ENCODE measurements at places on chromosomes 4 and X.

DNA sequence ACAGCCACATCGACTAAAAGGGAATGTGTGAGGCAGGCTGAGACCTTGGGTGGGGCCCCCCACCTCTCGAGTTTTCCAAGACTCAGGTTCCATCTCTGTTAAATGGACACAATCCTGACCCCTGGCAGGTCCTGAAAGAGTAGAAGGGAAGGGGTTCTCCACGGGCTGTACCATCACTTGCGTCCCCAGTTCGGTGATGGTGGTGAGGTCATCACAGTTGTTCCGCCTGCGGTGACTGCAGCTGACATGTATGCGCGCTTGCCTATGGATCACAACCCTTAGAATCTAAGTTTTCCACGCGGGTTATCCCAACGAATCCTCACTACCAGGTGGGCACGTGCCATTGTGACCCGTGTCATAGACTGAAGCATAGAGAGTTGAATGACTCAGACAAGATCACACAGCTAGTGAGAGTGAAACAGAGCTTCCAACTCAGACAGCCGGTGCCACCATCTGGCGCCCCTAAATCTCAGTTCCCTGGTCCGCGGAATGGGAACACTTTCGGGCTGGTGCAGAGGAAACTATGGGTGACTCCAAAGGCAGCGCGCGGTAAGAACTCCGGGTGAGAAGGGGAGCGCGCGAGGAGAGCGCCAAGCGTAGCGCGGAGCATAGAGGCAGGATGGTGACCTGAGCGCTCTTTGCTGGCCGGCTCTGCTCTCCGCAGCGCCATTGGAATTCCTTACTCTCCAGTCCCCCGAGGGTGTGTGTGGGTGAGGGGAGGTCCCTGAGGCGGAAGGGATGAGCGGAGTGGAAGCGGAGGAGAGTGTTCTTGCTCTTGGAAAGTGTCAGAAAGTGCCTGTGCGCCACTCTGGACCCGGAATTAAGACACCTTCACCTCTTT is 10.5 kb downstream of the MSX1 start:
- no peak for DNase-seq

DNA sequence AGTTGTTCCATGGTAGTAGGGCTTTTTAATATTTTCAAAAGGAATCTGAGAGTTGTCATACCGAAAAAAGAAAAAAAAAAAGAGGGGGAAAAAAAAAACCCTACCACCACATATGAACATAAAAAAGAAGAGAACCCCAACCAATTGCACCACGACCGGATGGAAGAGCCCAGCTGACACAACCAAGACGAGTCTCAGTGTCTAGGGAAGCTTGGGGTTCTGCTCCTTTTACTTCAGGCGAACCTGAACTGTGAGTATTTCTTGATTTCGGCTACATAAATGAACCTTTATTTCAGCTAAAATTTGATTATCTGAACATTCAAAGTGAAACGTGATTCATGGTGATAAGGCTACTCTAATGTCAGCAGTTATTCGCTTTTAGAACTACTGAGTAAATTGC is at the start of gene GPR34:
GPR34 (plus strand) TSS at position 139 of the 400 bp plus-strand sequence. CDS start 6,661 bp downstream, outside the sequence.
- DNase-seq = peak; percentile 4

- no peak for DNase-seq
Measured at GRCh38 chrX:85024044-85024443, 20.4 kb downstream of the APOOL start.

GRCh38 chrX:68112321-68112720 is 321.0 kb downstream of the OPHN1 start:
- DNase-seq = no peak

GRCh38 chrX:71162981-71163380 is 18.3 kb downstream of the NLGN3 start:
- DNase-seq = no peak

- DNase-seq = no peak
Measured at GRCh38 chr4:103098341-103098740, 1.3 kb downstream of the BDH2 start.

GRCh38 chrX:133741303-133741702 is 244.1 kb downstream of the GPC3 start:
- DNase-seq = no peak

DNA sequence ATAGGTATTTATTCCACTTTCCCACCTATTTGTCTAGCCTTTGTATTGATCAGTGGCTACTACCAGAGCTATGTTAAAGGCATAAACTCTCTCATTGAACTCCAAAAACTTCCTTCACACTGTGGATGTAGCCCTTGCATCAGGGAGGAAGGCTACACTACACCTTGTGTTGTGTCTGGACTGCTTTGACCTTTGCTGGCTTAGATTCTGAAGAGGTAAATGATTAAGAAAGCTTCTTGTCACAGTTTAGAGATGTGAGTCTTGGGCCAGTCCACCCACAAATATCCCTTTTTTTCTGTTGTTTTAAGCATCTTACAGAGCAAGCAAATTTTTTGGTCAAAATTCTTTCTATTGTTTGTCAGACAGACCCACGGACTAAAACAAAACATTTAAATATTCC is 1.9 kb downstream of the ENPEP start:
- DNase-seq = no peak

- no peak for DNase-seq
Measured at GRCh38 chrX:101483705-101484104, 1.6 kb upstream of the ARMCX4 start.

DNA sequence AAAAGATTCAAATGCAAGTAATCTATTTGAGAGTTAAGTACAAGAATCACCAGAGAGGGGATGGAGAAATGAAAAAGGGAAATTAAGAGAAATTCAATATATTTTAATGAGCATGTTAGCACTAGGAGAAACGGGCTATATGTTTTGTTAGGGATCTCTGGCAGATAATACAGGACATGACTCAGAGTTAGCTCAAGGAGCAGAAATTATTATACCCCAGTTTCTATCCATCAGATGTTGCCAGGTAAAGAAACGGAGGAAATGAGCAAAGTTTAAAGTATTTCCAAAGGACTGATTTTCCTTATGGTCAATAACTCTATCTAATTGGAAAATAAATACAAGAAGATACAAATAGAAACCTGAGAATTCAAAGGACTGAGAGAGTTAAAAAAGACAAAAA is 867.6 kb downstream of the TRAM1L1 start:
- DNase-seq = no peak

DNA sequence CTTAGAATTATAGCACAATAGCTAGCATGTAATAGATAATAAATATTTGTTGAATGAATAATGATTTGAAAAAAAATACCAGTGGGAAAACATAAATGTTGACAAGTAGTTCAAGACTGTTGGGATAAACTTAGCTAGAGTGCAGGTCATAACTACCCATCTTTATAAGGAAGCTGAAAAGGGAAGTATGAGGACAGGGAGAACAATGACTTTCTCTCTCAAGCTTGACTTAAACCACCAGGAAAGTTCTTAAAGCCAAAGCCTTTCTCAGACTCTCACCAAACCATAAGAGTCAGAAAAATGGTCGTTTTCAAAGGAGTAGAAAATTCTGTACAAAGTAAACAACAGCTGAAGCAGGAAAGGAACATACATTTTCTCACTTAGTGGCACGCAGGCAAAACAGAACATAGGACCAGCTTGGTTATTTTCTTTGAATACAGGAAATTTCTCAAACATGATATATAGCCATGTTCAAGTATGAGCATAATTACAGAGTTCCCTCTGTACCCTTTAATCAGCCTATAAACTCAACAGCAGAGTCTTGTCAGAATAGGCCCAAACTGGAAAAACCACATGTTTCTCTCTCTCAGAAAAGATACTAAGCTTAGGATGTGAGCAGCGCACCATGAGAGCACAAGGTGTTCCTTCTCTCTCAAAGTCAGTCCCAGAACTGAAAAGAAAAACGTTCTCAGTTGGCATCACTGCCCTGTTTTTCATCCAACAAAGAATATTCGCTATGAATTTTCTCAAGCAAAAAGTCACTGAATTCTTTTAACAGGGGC is 28.7 kb downstream of the MAPK10 start:
- DNase-seq = no peak

- no peak for DNase-seq
Measured at GRCh38 chr4:27009539-27009938, 148.9 kb downstream of the STIM2 start.

DNA sequence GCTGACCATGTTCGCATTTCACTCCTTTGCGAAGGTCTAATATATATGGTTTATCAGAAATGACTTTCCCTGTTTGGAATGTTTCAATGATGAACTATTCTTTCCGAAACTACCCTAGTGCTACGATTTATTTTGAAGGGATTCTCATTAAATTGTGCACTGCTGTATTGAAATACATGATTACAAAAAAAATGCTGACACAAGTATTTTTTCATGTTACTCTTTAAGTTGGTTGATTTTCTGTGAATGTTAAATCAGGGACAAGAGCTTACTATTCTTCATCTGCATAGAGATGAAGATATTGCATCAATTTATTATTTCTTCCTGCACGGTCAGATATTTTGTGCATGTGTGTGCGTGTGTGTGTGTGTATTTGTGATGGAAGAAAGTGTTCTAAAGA is 731.5 kb upstream of the AGA start:
- no peak for DNase-seq

DNA sequence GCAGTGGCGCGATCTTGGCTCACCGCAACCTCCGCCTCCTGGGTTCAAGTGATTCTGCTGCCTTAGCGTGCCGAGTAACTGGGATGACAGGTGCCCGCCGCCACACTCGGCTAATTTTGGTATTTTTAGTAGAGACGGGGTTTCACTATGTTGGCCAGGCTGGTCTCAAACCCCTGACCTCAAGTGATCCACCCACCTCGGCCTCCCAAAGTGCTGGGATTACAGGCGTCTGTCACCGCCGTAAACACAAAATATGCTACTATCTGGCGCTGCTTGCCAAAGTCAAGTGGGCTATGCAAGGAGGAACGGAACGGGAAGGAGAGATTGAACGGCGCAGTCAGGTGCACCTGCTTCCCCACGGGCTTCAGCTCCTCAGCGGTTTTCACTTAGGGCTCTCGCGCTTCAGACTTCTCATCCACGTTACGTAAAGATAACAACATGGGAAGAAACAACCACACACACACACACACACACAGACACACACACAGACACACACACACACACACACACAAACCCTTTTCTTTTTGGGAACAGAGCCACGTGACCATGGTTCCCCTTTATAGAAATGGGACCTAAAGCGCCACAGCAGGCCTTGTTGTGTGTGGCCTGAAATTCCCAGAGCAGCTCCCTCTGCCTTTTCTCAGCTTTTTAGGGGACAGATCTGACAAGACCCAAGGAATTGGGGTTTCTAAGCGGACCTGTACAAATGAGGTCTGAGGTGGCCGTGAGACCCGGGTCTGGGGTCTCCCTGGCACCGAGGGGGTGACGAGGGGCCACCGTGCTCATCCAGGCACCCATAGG is 1.5 kb downstream of the P2RY8 start:
- peak; percentile 49 for DNase-seq

- no peak for DNase-seq
Measured at GRCh38 chrX:106670631-106671030, 55.9 kb upstream of the RNF128 start.

GRCh38 chr4:149409146-149409545 is 406.5 kb downstream of the IQCM start:
- no peak for DNase-seq

- DNase-seq = no peak
Measured at GRCh38 chr4:124990398-124990797, 277.9 kb upstream of the ANKRD50 start.

GRCh38 chr4:106494066-106494465 is 125.5 kb upstream of the GIMD1 start:
- no peak for DNase-seq

GRCh38 chr4:100302061-100303026 is 112.1 kb upstream of the DDIT4L start:
- no peak for DNase-seq

DNA sequence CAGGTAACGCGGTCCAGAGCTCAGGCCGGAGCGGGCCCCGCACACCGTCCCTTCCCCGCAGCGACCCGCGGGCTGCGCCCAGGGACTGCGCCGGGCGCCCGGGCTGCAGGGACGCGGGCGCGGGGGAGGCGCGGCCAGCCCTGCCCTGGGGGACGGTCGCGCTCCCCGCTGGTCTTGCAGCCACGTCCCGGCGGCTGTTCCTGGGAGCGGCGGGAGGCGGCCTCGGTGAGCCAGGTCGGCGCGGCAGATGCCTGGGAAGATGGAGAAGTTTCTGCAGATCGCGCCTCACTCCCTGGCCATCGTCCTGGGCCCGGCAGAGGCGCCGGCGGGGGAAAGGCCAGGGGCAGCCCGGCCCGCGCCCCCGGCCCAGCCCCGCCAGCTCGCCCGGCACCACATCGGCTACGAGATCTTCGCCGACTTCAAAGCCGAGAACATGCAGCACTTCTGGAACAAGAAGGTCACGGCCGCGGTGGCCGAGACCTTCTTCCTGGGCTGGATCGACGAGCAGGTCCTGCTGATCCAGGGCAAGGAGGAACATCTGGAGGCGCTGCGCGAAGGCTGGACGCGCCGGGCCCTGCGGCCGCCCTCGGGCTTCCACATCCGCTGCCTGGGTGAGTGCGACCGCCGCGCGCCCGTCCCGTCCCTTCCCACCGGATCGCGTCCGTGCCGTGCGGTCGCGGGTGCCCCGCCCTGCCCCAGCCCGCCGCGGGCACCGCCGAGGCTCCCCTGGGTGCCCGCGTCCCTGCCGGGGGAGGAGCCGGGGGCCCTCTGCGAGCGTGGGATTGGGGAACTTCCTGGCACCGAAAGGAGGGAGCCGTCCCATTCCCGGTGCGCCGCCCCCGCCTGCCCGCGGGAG is 107.4 kb upstream of the STOX2 start:
- DNase-seq = no peak

DNA sequence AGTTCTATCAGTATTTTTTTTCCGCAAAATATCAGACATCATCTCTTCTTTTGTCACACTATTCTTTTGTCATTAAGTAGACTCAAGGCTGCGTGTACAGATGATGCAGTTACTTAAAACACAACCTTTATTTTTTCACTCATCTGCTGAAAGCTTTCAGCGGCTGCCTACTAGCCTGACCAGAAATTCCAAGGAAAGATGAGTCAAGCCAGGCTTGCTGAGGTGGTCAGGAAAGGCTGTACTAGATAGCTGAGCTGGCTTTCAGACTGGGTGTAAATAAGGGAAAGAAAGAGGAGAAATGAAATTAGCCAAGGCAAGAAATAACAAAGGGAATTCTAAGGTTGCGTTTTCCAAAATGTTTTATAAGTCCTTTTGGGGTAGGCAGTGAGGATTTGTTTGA is 17.9 kb downstream of the STK26 start:
- no peak for DNase-seq

DNA sequence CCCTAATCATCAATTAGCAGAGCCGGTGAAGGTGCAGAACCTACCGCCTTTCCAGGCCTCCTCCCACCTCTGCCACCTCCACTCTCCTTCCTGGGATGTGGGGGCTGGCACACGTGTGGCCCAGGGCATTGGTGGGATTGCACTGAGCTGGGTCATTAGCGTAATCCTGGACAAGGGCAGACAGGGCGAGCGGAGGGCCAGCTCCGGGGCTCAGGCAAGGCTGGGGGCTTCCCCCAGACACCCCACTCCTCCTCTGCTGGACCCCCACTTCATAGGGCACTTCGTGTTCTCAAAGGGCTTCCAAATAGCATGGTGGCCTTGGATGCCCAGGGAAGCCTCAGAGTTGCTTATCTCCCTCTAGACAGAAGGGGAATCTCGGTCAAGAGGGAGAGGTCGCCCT is 3.3 kb upstream of the OPN1LW start:
- DNase-seq = no peak

DNA sequence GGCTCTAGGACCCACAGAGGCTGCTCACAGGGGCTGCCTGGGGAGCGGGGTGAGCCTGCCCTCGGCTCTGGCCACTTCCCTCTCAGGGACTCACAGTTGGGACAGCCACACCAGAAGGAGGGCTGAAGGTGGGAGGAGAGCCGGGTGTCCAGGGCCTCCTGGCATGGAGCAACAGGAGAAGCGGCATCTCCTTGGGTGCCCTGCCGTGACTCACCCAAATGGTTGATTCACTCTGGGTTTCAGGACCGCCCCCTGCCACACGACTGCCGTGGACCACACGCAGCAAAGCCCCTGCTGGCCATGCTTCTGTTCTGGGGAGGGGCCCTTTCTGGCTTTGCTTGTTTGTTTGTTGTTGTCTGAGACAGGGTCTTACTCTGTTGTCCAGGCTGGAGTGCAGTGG is 86.0 kb upstream of the AFAP1 start:
- no peak for DNase-seq

All from germinal center (tissue), 1 donor.